ENCODE measurements at places on chromosomes 2 and 18.

DNA sequence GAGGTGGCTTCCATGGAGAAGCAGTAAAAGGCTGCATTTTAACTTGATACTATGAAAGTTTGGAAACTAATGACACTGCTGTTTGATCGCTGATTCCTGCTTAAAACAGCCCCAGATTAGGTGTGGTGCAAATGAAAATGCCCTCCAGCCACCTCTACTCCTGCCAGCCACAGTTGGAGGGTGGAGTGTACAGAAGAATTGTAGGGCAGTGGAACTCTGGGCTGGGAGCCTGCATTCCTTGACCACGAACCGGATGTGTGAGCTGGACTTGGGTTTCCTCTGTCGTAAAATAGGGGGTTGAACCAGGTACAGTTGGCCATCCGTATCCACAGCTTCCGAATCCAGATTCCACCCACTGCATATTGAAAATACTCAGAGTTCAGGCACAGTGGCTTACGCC is 84.6 kb upstream of the RFX8 start:
- no peak for DNase-seq
- no peak overlapping the region for H3K4me3 ChIP-seq
- H3K4me1 ChIP-seq, result no peaks in the 10 kb centered on the region
- H3K27ac ChIP-seq, result no peak overlapping the region
- H3K36me3 ChIP-seq, result no peaks in the 10 kb centered on the region

- no peaks in the 10 kb centered on the region for H3K4me1 ChIP-seq
- H3K36me3 ChIP-seq, result no peaks in the 10 kb centered on the region
- no peak overlapping the region for H3K4me3 ChIP-seq
- no peaks in the 10 kb centered on the region for H3K27me3 ChIP-seq
- no peak for DNase-seq
Measured at GRCh38 chr18:71374294-71375000, 1085.6 kb downstream of the SOCS6 start.

- DNase-seq, result no peak
- H3K27ac ChIP-seq, result no peak overlapping the region
- H3K4me1 ChIP-seq, result no peaks in the 10 kb centered on the region
Measured at GRCh38 chr2:212064318-212064717, 474.3 kb downstream of the ERBB4 start.

DNA sequence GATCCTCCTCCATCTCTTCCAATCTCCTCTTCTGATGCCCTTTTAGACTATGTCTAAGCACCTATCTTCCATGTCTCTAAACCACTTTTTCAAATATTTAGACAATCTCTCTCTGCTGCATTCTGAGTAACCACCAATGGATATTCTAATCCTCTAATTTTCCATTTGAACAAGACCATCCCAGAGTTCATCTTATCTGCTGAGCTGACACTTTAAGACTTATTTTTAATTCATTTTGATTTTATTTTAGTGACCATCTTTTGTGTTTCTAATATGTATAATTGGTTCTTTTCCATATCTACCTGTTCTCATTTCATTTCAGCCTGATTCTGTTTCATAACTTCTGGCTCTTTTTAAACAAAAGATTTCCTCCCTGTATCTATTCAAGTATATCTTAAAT is 369.9 kb downstream of the CLIP4 start:
- H3K27ac ChIP-seq, result no peak overlapping the region
- no peak overlapping the region for H3K4me3 ChIP-seq
- no peak for DNase-seq
- H3K27me3 ChIP-seq, result no peaks in the 10 kb centered on the region

DNA sequence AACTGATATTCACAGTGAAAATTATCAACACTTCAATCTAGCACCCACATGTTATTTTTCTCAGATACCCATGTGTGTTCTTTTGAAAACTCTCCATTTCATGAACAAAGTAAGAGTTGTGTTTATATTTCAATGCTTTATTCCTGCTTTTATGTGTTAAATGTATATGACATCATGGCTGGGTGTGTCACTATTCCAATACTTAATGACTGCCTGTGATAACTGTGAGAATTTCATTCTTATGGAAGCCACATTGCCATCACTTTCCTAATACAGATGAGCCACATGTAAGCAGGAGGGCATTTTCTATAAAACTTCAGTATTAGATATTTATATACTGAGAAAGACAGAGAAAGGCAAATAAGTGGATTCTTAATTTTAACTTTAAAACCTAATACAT is 100.4 kb upstream of the FIGN start:
- H3K27ac ChIP-seq, result no peak overlapping the region
- DNase-seq, result no peak
- H3K36me3 ChIP-seq, result no peaks in the 10 kb centered on the region
- no peak overlapping the region for H3K4me3 ChIP-seq
- H3K4me1 ChIP-seq, result no peaks in the 10 kb centered on the region

GRCh38 chr2:65724336-65724735 is 291.9 kb upstream of the SPRED2 start:
- no peak overlapping the region for H3K4me3 ChIP-seq
- DNase-seq, result no peak
- no peak overlapping the region for H3K27ac ChIP-seq
- H3K4me1 ChIP-seq, result no peaks in the 10 kb centered on the region
- no peaks in the 10 kb centered on the region for H3K27me3 ChIP-seq

DNA sequence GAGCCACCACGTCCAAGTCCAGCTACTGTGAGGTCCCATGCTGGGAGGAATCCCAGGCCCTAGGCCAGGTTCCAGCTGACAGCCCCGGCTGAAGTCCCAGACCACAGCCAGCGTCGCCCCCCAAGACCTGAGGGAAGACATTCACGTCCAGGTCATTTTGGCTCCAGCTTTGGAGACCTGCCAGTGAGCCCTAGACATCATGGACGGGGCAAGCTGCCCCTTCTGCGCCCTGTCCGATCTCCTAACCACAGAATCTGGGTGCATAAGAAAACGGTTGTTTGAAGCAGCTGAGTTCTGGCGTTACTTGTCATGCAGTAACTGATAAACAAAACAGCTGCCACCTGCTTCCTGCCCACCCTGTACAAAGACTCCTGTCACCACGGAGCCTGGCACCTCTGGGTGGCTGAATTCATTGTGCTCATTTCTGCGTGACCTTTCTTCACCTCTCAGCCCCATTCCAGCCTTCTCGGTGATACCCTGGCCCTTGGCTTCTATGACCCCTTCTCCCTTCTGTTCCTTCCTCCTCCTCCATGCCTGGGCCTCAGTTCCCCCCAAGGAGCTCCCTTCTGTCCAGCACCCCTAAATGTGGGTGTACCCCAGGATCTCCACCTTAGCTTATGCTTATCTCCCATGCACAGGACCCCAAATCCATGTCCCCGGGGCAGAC is 72.6 kb upstream of the SMAD7 start:
- DNase-seq, result no peak
- H3K36me3 ChIP-seq, result no peaks in the 10 kb centered on the region
- H3K4me3 ChIP-seq, result no peak overlapping the region
- H3K4me1 ChIP-seq, result no peaks in the 10 kb centered on the region
- H3K27me3 ChIP-seq, result no peaks in the 10 kb centered on the region
- H3K27ac ChIP-seq, result no peak overlapping the region

DNA sequence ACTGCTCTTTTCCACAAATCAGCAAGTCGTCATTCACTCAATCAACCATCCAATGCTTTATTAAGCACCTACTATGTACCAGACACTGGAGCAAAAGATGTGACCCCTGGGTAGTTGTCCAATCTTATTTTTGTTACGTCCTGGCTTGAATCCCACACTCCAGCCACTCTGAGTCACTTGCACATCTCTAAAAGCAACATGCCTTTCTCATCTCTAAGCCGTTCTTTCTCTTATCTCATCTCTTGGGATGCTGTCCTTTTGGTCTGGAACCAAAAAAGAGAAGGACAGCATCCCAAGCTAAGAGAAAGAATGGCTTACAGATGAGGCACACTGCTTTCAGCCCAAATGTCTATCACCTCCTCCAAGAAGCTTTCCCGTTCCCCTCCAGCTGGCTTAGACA is 58.8 kb downstream of the RNF152 start:
- no peak overlapping the region for H3K4me3 ChIP-seq
- no peaks in the 10 kb centered on the region for H3K4me1 ChIP-seq
- no peaks in the 10 kb centered on the region for H3K27me3 ChIP-seq
- H3K27ac ChIP-seq, result no peak overlapping the region
- no peaks in the 10 kb centered on the region for H3K36me3 ChIP-seq

GRCh38 chr2:119430023-119430498 is 1.6 kb upstream of the TMEM37 start:
- DNase-seq, result no peak
- no peak overlapping the region for H3K27ac ChIP-seq
- H3K27me3 ChIP-seq, result no peaks in the 10 kb centered on the region
- no peak overlapping the region for H3K4me3 ChIP-seq
